ENCODE measurements at places on chromosomes 1 and 21. TPM values are rescaled to one million over a fixed set of nuclear protein-coding genes. Genes with fewer than 3 reads are reported as not detected.
A peak's percentile ranks its signal among the peaks of the same experiment; 100 is the strongest.

DNA sequence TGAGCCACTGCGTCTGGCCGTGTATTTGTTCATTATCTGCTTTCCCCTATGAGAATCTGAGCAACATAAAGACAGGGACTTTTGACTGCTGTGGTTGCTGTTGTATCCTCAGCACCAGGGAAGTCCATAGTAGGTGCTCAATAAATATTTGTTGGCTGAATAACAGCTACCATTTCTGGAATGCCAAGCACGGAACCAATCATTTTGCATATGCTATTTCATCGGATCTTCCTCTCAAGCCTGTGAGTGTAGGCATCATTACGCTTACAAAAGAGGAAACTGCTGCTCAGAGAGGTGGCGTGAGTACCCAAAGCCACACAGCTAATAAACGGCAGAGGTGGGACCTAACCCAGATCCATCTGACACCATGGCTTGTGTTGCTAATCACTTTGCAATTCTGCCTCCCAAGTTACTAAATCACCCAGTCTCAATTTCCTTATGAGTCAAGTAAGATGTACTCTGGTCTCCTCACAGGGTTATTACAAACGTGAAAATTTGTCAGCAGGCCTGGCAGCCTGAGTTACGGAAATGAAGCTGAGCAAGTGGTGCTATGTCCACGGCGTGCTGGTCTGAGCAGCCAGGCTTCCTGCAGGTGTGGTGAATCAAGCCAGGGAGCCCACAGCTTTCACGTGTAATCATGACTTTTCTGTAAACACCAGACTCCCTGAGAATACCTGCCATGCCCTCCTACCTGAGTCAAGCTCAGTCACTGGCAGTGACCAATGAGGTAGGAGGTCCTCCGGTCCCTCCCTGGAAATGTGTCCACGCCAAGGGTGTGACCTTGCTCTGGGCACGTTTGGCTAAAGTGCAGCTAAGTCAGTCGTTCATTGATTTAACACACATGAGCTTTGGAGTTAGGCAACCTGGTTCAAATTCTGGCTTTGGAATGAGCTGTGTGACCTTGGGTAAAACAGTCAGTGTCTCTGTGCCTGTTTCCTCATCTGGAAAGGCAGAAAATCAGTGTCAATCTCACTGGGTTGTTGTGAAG lies 4.8 kb upstream of the RHCE start:
- DNase-seq, result peak; percentile 80

DNA sequence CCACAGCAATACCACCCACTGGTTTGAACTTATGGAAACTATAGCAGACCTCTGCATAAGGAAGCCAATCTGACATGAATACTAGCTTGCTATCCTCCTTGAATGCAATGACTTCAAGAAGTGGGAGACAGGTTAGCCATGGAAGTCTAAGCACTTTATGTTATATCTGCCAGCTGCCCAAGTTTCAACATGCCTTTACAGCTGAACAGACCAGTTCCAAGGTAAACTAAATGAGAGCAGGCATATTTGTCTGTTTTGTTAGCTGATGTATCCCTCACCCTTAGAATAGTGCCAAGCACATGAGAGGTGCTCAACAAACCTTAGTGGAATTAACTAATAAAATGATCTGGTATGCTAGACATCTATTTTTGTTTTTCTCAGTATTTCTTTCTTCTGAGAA lies 65.1 kb downstream of the ALG14 start:
- DNase-seq, result no peak

- DNase-seq, result peak; percentile 97
Measured at GRCh38 chr1:224065455-224065854, 48.5 kb upstream of the FBXO28 start.

DNA sequence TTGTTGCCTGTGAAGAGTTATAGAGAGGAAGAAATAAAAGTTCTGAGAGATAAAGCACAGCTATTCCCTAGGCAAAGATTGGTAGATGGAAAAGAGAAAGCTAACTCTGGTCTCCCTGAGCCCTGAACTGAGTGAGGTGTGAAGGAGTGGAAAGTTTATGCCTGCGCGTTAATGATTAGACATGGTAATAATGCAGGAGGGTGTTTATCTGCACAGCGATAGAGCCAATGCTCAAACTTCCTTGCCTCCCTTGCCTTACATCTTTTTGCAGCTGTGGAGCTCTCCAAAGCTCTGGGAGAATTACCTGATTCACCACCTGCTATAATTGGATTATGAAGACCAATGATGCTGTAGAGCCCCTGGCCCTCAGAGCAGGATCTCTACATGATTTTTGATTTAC lies 32.8 kb upstream of the CHRM3 start:
- DNase-seq, result no peak

DNA sequence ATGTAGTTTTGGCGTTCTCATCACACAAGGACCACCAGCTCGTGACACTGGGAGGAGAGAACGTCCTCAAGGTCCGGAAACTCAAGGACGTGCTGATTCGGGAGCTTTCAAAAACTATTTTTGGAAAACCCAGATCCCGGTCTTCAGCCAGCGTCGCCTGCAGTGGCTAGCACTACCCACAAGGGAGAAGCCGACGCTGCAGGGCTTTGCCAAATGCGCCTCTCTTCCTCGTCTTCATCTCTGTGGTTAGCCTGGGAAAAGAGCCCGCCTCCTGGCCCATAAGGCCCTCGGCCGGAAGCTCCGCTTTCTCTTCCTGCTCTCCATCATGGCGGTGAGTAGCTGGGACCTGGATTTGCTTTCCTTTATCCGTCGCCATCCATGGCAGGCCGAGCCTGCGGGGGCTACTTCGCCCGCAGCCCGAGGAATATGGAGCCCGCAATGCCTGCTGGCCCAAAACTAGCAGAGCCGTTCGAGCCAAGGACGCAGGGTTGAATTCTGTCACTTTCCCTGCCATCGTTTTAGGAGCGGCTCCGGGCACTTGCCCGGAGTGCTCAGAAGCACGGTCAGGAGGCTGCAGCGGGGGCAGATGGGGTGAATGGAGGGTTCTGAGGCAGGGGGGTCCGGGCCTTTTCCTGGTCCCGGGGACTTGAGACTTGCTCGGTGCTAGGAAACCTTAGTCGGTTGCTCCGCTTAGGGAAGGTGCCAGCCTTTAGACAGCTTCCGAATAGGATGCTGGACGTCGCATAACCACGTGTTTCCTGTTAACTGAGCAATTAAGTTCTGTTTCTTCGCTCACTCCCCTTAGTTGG lies at the start of gene RPL11:
RPL11 (plus strand) TSS at position 308 of the 809 bp plus-strand sequence; CDS start at position 326, 18 bp downstream.
- peak; percentile 97 for DNase-seq

DNA sequence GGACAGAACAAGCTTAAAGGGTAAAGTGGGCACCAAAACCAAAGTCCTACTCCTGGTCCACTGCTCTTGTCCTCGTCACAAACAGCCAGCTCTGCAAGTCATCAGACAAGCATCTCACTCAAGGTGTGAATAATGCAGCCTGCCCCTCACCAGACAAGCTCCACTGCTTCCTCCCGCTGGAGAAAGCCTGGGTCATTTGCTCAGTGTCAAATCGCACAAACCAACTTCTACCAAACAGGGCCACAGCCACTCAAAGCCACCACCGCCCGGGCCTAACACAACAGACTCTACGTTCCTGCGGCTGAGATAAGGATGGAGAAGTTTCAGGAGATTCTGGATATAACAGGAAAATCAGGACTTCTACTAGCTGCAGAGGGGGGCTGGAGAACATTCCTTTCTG lies 3.3 kb downstream of the SSBP3 start:
- no peak for DNase-seq

DNA sequence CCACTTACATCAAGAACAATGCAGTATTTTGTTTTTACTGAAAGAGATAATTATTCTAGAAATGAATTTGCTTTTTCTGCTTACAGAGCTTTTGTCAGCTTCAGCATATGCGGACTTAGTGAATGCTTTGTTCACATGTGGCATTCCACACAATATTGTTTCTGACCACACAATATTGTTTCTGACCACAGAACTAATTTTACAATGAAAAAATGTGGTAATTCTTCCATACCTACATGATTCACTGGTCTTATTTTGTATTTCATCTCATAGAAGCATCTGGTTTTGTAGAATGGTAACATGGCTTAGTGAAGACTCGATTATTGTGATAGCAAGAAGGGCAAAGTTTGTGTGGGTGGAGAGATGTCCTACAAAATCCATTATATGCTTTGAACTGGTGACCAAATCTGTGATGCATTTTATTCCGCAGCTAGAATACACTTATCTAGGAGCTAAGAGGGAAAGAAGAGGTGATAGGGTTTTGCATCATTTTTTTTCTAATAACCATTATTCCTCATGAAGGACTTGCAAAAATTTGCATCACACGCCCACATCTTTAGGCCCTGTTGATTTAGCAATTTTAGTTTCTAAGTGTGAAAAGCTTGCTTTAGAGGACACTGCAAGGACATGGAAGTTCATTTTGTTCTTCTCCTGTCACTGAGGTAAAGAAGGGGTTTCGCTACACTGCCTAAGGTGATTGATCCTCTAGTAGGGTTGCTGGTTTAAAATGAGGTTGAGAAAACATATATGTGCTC lies 75.3 kb downstream of the HLX start:
- DNase-seq, result no peak

DNA sequence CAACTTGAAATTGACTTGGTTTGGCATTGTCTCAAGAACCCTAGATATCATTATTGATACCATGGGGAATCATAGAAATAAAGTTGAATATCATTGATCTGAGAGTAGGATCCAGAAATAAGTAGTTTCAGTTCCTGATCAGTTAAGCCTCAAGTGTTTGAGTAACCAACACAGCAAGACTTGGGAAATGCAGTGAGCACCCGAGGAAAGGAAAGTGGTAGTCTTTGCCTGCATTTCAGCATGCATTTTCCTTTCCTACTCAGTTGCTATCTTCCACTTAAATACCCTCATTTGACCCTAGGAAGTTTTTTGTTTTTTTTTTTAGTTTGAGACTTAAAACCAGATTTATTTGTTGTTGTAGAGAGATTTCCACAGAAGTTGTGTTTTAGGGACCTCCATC lies 18.9 kb downstream of the CLEC20A start:
- DNase-seq, result no peak

DNA sequence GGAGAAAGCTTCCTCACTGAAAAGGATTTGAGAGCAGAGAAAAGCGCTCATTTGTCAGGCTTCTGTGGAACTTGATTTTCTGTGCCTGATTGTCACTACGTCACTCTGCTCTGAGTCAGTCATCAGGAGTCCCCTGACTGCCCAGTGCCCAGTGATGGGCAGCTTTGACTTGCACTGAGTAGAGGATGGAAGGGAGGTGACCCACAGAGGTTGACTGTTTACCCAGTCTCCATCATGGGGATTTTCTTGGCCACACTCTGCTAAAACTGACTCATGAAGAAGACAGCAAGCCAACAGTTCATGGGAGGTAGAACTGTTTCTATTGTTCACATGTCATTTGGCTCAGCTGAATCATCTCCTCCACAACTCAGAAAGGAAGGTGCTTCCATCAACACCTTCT lies 82.1 kb upstream of the DUSP10 start:
- DNase-seq, result peak; percentile 87

- DNase-seq, result no peak
Measured at GRCh38 chr1:76496871-76497270, 370.4 kb upstream of the ST6GALNAC5 start.

- DNase-seq, result peak; percentile 43
Measured at GRCh38 chr1:202017749-202018467, 7.5 kb downstream of the ELF3 start.

DNA sequence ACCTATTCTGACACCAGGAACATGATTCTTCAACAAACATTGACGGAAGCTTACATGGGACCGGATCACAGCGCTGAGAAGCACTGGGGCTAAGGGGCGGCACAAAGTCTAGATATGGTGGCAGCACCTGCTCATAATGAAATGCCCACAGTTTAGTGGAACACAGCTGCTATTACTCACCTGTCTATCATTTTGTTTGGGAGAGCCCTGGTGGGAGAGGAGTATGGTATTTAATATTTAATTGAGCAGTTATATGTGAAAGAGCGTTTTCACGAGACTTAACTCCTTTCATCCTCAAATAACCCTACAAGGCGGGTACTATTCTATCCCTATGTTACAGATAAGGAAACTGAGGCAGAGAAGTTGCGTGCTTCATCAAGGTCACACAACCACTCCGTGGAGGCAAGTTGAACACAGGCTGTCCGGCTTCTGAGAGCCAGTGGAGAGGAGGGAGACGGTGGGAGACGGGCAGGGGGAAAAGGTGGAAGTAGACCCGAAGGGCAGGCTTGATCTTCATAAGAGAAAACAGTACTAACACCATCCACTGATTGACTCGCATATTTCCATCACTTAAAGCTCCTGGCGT lies 790 bp upstream of the TSNAX start:
- peak; percentile 19 for DNase-seq

DNA sequence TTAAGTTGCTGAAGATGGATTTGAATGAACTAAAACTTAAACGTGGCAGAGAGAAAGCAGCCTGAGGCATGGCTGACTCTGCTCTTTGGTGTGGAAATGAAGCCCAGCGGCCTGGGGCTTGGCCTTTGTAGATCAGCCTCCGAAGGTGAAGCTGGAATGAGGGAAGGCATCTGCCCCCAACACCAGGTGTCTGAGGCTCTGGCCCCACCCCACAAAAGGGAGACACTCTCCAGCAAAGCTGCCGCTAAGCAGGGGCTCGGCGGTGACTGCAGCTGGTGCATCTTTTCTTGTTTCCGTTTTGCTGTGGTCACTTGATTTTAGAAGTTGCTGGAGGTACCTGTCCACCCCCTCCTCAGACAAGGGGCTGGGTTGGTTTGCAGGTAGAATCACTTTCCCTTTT lies 38.2 kb upstream of the NID1 start:
- DNase-seq, result no peak

- DNase-seq, result peak; percentile 63
Measured at GRCh38 chr1:165397944-165398343, 41.4 kb upstream of the LMX1A start.

GRCh38 chr1:61463220-61463619 lies 261.7 kb downstream of the TM2D1 start:
- DNase-seq, result no peak

- DNase-seq, result no peak
Measured at GRCh38 chr1:245578771-245579170, 424.0 kb downstream of the KIF26B start.

CENPF gene
- total RNA-seq, result 101 TPM

KLHDC9 gene
- 3.2 TPM for total RNA-seq

CD48 gene
- not detected for total RNA-seq

UTP25 gene
- 14.3 TPM for total RNA-seq

DIO1 gene
- total RNA-seq, result not detected

FCRL6 gene
- not detected for total RNA-seq

SPAG17 gene
- not detected for total RNA-seq

PYHIN1 gene
- total RNA-seq, result not detected

DIRAS3 gene
- not detected for total RNA-seq

NFASC gene
- 1.6 TPM for total RNA-seq

MSH4 gene
- not detected for total RNA-seq

CLDN8 gene
- total RNA-seq, result 0.46 TPM

KCNC4 gene
- total RNA-seq, result 1.6 TPM

RHBDL2 gene
- 10.0 TPM for total RNA-seq

CD2 gene
- not detected for total RNA-seq

SELENON gene
- total RNA-seq, result 43.7 TPM

Data from PC-3 (cell line).